ENCODE measurements at places on chromosomes 7 and 10.

GRCh38 chr7:30330134-30331111 is 46.0 kb downstream of the ZNRF2 start:
- no peak for DNase-seq

DNA sequence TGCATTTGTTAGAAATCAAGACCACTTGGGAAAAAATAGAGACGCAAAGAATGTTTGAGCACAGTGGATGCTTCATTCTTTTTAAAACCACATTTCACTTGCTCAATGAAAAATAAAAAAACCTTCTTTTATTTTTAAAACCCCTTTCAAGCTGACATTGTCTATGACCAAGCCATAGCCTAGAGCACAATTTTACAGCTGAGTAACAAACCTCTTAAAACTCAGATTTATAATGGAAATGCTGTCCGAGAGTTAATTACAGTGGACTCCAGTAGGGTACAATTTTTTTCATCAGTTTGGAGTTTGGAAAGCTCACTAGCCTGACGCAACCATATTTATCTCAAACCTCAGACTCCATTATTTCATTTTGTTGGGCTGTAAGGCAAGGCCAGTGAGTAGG is 116.3 kb downstream of the RNLS start:
- DNase-seq, result no peak

- no peak for DNase-seq
Measured at GRCh38 chr10:61463035-61463909, 10.1 kb upstream of the TMEM26 start.

- no peak for DNase-seq
Measured at GRCh38 chr10:3104251-3104918, 37.0 kb downstream of the PFKP start.

DNA sequence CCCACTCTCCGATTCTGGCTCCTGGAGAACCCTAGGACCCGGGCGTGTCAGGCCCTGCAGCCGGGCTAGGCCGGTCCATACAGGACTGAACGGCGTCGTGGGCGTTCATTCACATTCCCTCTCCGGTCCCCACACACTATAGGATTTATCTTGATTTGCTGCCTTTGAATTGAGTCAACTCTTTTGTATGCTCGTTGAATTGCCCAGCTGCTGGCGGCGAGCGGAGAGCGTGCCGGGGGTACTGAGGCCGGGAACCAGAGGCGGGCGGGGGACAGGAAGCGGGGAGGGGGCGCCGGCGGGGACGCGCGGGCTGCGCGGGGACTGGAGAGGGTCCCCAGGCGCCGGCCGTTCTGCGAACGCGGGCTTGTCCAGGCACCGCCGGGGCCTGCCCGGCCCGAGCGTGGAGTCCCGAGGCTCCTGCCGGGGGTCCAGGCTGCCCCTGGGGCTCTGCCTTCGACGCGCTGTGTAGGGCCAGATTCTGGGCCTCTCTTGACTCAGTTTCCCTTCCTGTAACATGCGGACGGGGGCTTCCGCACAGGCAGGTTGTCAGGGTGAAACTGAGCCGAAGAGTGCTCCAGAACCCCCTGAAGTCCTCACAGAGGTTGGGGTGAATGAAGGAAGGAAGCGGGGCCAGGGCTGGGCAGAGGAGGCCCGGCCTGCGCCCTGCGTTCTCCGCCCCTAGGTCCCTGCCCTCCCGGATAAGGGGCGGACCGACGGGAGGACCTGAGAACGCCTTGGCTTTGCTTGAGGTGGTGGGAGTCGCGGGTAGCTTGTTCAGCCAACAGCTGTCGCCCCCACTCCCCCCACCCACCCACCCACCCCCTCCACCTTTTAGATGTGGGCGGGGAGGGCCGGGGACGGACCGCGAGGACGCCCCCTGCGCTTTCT is 769 bp upstream of the ELFN1 start:
- no peak for DNase-seq

- no peak for DNase-seq
Measured at GRCh38 chr7:159145490-159145855, 806 bp upstream of the VIPR2 start.

- no peak for DNase-seq
Measured at GRCh38 chr7:139481364-139481763, 2.1 kb downstream of the KLRG2 start.

DNA sequence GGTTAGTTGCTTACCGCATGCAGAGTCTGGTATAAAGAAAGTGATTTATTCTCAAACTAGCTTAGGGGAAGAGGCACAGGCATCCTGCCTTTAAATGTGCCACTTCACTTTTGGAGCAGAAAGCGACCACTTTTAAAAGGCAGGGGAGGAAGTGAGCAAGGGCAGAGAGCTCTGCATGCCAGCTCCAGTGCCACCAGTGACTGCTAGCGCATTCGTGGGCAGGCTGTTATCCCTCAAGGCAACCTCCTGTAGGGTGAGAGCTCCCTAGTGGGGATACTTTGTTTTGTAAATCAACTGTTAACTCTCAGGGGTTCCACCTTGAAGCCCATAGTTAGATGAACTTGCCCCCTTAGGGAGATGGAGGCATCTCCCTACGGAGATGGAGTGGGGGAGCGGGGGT is 29.4 kb upstream of the GRB10 start:
- DNase-seq, result no peak

- DNase-seq, result no peak
Measured at GRCh38 chr7:120180221-120180620, 92.8 kb upstream of the KCND2 start.

GRCh38 chr7:42076870-42077269 is 160.1 kb downstream of the GLI3 start:
- no peak for DNase-seq

- DNase-seq, result no peak
Measured at GRCh38 chr10:92395271-92395670, 104.3 kb downstream of the MARCHF5 start.

GRCh38 chr10:108629834-108630233 is 1293.5 kb downstream of the XPNPEP1 start:
- DNase-seq, result no peak

- no peak for DNase-seq
Measured at GRCh38 chr7:141053626-141054025, 20.2 kb upstream of the TMEM178B start.

DNA sequence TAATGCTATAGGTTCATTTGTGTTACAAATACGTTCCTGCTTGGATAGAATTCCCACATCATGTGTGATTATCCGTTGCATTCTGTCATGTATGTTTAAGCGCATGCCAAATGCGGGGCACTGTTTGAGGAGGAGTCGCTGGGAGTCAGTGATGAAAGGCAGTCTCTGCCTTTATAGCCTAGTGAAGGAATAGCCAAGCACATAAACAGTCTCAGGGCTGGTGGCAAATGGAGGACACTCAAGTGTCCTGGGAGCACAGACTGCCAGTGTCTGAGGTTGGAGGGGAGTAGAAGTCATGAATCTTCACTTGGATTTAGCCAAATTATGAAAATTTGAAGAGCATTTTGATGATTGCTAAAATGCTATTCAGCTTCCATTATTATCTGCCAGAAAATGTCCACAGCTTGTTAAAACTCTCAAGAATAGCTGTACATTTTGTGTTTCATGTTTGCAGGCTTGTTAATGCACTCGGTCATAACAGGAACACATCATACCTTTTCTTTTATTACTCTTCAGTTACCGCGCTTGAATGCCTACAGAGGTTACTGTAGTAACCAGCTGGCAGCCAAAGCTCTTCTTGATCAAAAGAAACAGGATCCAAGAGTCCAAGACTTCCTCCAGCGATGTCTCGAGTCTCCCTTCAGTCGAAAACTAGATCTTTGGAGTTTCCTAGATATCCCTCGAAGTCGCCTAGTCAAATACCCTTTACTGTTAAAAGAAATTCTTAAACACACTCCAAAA is 41.6 kb downstream of the NET1 start:
- no peak for DNase-seq

- DNase-seq, result no peak
Measured at GRCh38 chr10:72682638-72683037, 9.3 kb upstream of the MCU start.

DNA sequence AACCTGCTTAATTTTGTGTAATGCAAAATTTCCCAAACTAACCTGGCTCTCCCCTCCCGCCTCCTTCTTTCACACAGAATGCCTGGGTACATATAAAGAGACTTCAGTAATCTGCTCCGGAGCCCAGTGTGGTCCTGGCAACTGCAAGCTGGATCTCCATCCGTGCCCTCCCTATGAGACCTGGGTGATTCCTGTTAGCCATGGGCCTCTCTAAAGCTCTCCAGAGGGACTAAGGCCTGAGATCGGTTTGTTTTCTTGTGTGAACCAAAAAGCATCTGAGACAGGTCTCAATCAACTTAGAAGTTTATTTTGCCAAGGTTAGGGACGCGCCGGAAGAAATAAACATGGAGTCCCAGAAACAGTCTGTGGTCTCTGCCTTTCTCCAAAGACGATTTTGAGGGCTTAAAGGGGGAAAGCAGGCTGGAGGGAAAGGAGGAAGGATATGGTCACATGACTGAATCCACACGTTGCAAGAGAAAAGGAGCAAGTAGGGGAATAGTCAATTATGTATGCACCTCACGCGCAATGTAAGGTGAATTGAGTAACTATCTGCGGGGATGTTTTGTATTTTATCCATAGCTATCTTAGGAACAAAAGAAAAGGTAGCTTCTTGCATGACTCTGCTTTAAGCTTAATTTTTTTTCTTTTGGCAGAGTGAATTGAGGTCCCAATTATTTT is 46.2 kb upstream of the CCDC3 start:
- no peak for DNase-seq

GRCh38 chr7:69166979-69167516 is 431.2 kb upstream of the AUTS2 start:
- DNase-seq, result no peak

DNA sequence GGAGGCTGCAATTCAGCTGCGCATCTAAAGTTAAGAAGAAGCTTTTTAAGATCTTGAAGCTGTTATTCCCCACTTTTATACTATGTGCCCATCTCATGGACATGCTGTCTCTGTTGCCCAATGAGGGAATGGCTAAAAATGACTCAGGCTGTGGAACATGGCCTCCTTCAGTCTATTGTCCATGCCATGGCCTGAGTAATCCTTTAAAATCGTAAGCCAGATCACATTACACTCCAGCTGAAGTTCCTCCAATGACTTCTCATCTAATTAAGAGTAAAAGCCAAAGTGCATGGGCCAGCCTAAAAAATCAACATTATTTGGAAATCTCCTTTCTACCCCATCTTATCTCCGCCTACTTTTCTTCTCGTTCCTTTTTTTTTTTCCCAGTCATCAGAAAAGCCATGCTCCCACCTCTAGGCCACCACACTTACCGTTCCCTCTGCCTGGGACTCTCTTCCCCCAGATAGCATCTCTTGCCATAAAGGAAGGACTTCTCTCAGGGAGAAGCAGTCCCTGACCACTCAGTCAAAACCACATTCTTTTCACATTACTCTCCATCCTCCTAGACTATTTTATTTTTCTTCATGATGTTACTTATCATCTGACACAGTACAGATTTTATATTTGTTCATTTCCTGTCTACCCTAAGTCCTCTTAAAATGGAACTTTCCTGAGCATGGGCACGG is 337.4 kb downstream of the PRPF18 start:
- no peak for DNase-seq

GRCh38 chr10:20334559-20334958 is 518.3 kb downstream of the PLXDC2 start:
- no peak for DNase-seq

GRCh38 chr7:34761627-34762026 is 103.6 kb downstream of the NPSR1 start:
- no peak for DNase-seq

GRCh38 chr10:6146921-6147320 is 55.8 kb upstream of the PFKFB3 start:
- DNase-seq, result no peak

DNA sequence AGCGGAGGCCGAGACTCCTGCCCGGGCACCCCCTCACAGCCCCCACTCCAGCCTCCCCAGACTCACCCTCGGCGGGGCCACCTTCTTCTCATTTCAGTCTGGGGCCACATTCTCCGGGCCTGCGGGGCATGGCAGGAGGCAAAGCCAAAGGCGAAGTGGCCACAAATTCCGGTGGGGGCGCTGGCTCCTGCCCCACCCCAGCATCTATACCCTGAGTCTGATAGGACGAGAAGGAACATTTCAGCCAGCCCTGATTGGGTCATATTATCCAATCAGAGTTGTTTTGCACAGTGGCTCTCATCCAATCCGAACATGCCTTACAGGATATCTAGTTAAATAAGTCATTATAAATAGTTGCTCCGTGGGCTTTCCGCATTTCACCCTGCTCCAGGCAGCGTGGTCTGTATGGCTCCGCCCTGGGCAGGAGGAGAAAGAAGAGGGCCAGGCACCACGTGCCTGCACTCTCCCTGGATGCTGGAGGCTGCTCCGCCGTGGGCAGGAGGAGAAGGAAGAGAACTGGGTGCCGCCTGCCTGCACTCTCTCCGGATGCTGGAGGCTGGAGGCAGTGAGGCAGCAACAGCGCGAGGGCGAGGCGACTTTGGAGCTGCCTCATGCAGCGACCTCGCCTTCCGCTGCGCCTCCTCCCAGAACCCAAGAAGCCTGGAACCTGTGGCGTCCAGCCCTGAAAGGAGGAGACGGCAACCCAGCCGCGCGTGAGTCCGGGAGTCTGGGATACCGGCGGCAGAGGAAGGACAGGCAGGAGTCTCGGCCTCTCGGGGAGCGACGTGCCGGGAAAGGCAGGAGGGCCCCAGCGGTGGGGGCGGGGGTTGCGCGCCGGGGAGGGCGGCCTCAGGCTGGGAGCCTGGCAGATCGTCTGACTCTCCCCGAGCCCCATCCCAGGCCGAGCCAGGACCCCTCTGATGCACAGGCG is 162.9 kb downstream of the ZNF33B start:
- DNase-seq, result no peak

GRCh38 chr7:45915606-45916005 is 5.5 kb downstream of the IGFBP3 start:
- DNase-seq, result no peak

GRCh38 chr7:99086944-99087343 is 57.0 kb downstream of the SMURF1 start:
- no peak for DNase-seq

GRCh38 chr7:44267719-44268421 is 57.5 kb downstream of the CAMK2B start:
- DNase-seq, result no peak

DNA sequence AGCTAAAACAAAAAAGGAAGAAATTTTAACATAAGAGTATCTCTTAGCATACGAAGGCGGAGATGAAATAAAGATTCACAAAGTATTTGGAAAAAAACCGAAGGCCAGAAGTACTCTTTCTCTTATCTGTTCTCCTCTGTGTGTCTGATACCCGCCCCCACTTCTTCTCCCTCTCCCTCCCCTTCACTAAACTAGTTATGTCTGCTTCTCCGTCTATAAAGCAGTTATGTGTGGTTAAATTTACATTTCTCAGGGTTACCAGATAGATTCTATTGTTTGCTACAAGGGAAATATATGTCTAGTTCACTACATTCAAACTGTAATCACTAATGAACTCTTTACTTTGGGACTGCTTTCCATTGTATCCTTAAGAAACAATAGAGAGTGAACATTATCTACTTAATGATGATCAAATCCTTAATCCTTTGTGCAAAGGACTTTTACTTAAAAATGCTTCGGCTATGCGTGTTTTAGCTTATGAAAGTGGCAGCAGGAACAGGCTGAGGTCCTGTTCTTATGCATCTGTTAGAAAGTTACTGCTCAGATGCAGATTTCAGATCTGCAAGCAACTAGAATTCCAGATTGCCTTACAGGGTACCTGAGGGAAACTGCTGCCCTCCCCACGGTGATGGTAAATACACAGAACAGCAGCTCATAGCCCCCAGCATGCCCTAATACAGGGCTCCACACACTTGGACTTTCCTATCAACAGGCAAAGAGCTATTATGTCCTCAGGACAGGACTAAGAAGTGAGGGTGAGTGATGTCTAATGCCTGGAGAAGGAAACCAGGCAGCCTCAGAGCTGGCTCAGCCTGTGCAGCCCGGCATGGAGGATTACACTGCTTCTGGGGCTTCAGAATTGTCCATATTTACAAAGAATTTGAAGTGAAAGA is 273.3 kb downstream of the FZD1 start:
- DNase-seq, result no peak

All from activated naive CD4-positive, alpha-beta T cell (primary cell).